Activated CD4-positive, alpha-beta memory T cell treated with anti-CD3 and anti-CD28 coated beads, Interleukin-2, amount 10 ng/mL, durations not matched to agents 7 days and 5 days (primary cell): ENCODE measurements at places on chromosomes 7 and 10.

DNA sequence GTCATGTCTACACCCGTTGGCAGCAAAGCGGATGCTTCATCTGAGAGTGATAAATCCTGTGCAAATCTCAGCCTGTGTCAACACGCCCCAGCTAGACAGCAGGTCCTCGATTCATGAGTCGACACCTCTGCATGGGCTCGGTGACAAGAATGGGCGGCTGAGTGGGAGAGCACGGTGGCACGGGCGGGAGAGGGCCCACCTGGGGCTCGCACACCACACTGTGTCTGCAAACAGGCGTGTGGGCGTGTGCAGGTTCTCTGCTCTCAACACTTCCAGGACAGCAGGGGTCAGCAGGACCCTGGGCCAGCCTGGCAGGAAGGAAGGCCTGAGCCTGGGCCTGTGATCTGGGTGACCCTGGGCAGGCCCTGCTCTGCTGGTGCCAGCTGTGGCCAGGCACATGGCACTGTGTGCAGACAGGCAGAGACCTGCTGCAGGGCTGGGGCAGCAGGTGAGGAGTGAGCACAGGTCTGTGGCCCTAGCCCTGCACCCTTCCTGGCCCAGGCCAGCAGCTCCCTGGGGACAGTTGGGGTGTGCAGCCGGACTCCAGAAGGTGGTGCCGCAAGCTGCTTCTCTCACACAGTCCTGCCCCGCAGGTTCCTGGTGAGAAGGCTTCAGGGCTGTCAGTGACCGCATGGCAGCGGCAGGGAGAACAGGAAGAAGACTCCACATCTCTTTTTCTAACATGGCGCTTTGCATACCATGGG lies 216.4 kb downstream of the ELFN1 start:
- no peak for DNase-seq

- no peak for DNase-seq
Measured at GRCh38 chr7:102859799-102860125, 53.0 kb upstream of the LRRC17 start.

- DNase-seq = no peak
Measured at GRCh38 chr7:125857606-125858005, 928.0 kb upstream of the POT1 start.

- no peak for DNase-seq
Measured at GRCh38 chr7:132270517-132270916, 305.8 kb downstream of the PLXNA4 start.

GRCh38 chr10:52568309-52568708 lies 204.3 kb downstream of the MBL2 start:
- no peak for DNase-seq

DNA sequence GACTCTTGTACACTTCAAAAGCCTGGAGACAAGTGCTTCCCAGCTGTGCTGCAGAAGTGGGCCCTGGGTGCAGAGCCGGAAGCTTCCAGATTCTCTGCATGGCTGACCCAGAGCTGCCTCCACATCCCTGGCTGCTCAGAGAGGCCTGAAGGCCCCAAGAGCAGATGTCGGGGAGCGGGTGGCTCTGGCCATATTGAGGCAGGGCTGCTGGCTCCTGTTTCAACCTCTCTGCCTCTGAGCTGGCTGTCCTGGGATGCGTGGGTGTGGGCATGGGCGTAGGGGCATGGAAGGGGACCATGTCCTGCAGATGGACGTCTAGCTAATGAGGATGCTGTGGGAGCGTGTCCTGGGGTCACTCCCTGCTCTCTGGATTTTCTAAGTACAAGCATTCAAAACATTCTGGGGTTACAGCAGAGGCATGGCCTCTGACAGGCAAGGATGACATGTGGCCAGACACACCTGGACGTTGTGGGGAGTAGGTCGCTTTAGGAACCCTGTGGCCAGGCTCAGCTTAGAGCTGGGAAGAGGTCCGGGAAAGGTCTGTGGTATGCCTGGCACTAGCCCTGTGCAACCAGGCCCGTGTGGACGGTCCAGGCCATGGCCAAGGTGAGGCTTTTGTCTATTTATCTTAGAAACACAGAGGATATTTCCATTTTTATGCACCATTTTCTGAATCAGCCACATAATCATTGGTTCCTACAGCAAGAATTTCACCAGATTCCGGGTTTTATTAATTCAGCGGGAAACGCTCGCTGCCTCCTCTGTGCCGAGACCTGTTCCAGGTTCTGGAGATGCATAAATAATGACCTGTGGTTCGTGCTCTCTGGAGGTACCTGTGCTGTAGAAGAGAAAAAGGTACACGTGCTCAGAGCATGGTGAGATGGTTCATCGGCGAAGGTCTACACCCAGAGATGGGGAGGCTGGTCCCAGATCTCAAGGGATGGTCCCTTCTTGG lies 361.1 kb downstream of the GLRX3 start:
- DNase-seq = no peak

- no peak for DNase-seq
Measured at GRCh38 chr7:31883761-31884164, 186.4 kb downstream of the PDE1C start.

GRCh38 chr10:19245889-19246752 lies 197.5 kb downstream of the MALRD1 start:
- no peak for DNase-seq

- DNase-seq = no peak
Measured at GRCh38 chr10:22560096-22560912, 154.1 kb downstream of the PIP4K2A start.

DNA sequence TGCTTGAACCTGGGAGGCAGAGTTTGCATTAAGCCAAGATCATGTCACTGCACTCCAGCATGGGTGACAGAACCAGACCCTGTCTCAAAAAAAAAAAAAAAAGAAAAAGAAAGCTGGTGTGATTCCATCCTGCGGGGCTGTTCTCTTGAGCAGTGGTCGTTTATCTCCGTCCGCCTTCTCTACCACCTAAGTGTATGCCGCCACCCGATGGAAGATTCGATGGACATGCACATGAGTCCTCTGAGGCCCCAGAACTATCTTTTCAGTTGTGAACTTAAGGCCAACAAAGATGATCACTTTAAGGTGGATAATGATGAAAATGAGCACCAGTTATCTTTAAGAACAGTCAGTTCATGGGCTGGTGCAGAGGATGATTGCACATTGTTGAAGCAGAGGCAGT lies 65.7 kb downstream of the ABRAXAS2 start:
- DNase-seq = no peak

DNA sequence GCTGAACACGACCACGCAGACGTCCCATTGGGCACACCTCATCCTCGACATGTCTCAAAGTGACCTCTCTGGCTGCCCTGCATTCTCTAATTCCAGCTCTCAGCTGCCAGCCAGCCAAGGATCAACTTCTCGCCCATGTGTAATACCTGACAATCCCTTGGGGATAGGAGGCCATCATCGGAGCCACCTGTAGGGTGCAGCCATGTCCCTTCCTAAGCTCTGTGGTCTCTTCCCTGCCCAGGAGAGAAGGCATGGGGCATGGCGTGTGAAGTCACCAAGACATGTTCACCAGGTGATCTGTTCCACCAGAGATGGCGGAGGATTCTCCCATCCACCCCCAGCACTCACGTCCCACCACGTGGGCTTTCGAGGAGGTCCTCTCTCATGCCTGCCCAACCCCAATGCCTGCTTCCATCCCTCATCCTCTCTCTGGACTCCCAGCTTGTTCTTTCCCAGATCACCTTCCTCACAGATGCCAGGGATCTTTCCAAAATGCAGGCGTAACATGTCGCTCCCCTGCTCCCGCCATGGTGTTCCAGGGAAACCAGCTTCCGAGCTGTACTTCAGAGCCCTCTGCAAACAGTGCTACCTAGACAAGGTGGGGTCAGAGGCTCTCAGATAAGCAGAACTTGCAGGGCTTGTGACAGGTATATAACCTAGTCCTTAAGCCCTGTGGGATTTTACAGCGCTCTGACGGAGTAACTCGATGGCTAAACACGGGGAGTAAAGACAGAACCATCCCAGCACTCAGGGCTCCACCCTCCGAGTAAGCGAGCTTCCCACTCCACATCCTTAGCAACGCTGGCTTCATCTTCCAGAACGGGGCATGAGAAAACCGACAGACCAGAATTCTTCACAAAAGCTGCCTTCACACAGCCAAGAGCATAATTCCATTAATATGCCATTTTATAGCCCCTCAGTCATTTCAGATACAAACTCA lies 41.1 kb downstream of the BRI3 start:
- DNase-seq = no peak

DNA sequence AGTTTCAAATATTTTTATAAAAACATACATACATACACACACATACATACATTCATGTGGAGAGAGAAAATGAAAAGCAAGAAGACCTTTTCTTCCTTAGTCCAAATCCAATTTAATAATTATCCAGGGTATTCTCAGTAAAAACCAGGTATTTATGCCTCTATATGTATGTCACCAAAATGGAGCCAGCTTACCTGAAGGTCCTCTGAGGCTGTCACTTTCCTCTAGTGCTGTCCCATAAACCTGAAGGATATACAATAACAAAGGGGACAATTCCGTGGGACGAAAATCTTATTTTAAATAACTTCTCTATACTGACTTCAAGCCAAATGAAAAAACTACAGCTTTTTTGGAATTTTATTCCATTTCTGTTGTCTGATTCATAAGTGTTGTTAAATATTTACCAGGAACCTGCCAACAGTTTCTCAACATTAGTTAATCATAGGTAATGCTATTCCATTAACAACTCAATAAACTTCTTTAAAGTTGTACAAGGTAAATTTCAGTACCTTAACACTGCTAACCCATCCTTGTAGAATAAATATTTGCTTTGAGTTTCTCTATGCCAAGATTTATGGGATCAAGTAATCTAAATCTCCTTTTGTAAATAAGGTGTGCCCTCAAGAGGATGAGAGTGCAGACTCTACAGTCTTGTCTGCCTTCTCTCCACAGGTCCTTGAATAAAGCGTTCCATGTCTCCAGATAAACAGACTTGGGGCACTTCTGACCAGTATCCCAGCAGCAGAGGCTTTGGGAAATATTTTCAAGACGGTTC lies 260.3 kb downstream of the AHR start:
- no peak for DNase-seq

DNA sequence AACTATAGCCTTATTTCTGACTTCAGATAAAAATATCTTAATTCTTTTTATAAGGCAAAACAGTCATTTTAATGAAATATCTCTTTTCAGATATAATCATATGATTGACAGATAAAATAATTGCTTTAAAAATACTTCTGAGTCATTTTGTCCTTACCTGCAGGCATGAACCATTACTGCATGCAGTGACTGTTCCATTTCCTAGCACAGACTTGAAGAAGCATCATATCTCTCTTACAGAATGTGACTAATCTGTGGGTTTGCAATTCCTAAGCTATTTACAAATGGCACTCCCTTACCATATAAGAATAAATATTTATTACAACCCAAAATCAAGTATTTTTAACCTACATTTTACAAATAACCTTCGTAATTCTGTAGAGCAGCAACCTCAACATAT lies 120.7 kb downstream of the SRPK2 start:
- DNase-seq = no peak

DNA sequence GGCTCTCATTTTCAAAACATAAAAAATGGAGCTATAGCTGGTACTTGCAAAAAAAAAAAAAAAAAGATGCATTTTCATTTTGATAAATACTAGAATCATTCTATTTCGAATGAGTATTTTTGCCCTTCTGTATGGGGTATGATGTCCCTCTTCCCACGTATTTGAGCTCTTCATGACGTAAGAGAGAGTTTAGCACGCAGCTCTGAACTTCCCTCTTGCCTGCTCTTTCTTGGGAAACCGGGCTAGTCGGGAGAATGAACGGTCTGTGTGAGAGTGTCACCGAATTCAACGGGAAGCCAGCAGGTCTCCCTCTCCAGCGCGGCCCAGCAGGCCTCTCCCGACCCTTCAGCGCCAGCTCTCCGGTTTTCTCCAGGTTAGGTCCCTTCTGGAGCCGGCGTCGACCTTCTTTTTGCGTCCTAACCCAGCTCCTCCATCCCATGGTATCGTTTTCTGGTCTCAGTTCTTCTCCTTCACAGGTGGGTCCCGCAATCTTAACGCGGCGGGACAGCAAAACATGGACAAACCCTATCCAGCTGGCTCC lies 159.2 kb upstream of the PITRM1 start:
- DNase-seq = no peak

GRCh38 chr10:103199488-103199887 lies 6.4 kb upstream of the NT5C2 start:
- no peak for DNase-seq

GRCh38 chr7:56105508-56105907 lies 768 bp downstream of the CHCHD2 start:
- peak; percentile 45 for DNase-seq

DNA sequence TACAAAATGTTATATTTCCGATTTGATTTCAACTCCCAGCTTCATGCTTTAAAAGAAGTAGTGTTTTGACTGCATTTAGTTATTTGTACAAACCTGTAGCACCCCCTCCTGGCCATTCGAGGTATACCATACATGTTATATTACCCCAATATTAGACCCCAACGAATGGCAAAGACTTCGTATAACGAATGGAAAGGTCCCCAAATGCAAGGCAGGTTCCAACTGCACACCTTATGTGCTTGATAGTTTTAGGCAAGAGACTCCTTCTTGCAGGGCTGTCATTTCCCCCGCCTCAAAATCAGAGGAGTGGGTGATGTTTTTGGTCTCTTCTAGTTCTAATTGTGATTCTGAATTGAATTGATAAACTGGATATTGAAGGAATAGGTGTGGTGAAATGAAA lies 101.1 kb upstream of the TARP start:
- peak; percentile 54 for DNase-seq

DNA sequence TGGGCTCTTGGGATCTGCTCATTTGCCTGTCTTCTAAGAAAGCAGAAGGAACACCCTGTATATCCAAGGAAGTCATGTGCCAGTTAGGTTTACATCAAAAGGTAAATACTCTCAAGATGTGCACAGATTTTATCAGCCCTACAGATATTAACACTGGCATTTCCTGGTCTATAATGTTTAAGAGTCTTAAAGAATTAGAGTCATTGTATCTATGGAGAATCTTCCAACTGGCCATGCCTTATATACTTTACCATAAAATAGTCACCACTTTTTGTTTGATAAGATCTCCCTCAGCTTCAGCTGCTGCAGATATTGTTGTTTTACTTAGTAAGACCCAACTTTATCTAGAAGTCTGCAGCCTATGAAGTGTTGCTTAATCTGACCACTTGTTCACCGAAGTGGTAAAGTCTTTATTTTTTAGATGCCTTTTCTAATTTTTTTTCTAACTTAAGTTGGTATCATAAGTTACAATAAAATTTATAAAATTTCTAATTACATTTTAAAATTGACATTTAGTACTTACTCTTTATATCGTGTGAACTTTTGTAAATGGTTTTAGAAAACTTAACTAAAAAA lies 58.5 kb downstream of the CPED1 start:
- DNase-seq = no peak
